ENCODE measurements at places on chromosomes 5 and 9. TPM values are rescaled to one million over a fixed set of nuclear protein-coding genes. Genes with fewer than 3 reads are reported as not detected.

The NAIP gene
- total RNA-seq: 12.0 TPM

The PCDHA7 gene
- not detected for total RNA-seq

The GABRB2 gene
- total RNA-seq: not detected

The TMEM171 gene
- total RNA-seq: not detected
